ENCODE measurements at places on chromosomes 5 and 9. TPM values are rescaled to one million over a fixed set of nuclear protein-coding genes. Genes with fewer than 3 reads are reported as not detected.

Gene PCDHA6
- not detected for total RNA-seq

Gene SH3GL2
- not detected for total RNA-seq

Gene IFNA2
- not detected for total RNA-seq

GRCh38 chr5:683551-684481 lies 9.3 kb downstream of the TPPP start:
- no peaks in the 10 kb centered on the region for H3K36me3 ChIP-seq
- DNase-seq, result peak; percentile 4
- no peaks in the 10 kb centered on the region for H3K4me1 ChIP-seq
- no peak overlapping the region for H3K27ac ChIP-seq
- H3K4me3 ChIP-seq, result no peak overlapping the region

DNA sequence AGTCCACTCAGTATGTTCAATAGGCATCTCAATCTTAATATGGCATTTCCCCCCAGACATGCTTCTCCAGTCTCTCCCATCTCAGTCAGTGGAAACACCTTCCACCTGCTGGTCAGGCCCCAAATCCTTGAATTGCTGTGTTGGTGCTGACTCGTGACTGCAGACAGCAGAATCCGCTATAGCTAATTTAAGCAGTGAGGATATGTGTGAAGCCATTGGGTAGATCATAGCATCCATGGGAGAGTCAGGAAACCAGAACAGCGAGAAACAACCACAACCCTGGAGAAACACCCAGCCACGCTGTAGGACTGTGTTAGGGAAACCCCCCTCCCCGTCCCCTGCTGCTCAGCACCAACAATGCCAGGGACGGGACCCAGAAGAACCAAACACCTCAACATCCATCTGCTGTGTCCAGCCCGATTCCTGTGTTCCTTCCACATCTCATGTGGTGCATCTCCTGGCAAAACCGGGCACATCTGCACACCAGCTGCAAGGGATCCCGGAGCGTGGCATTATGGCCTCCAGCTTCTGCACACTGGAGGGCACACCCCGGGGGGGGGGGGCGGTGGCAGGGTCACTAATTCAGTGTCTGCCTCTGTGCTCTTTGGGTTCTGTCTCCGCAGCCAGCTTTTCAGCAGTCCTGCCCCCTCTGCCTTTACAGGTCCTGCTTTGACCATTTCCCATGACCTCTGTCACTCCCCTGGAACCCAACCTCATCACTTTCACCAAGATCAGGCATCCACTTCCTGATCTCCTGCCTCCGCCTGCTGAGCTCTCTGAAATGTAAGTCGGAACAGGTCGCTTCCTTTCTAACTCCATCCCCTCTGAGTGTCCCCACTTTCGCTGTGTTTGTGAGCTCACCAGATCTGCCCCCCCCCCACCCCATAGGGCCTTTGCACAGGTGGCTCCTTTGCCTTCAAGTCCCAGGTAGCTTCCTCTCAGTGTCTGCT lies 2.4 kb upstream of the PLEKHG4B start:
- H3K4me1 ChIP-seq, result peaks cover 3% of the 10 kb centered on the region
- no peak overlapping the region for H3K4me3 ChIP-seq
- DNase-seq, result no peak
- H3K27me3 ChIP-seq, result peaks cover 51% of the 10 kb centered on the region

DNA sequence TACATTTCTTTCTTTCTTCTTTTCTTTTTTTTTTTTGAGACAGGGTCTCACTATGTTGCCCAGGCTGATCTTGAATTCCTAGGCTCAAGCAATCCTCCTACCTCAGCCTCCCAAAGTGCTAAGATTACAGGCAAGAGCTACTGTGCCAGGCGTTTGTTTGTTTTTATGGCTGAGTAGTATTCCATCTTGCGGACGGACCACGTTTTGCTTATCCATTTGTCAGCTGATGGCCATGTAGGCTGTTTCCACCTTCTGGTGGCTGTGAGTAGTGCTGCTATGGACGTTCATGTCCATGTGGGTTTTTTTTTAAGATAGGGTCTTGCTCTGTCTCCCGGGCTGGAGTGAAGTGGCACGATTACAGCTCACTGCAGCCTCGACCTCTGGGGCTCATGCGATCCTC lies 2.5 kb downstream of the DOK3 start:
- H3K4me1 ChIP-seq, result peaks cover 6% of the 10 kb centered on the region
- no peaks in the 10 kb centered on the region for H3K27me3 ChIP-seq
- no peak for DNase-seq
- peak overlapping the region; percentile 5 for H3K27ac ChIP-seq

- peaks cover 6% of the 10 kb centered on the region for H3K4me1 ChIP-seq
- peaks cover 2% of the 10 kb centered on the region for H3K27me3 ChIP-seq
- H3K27ac ChIP-seq, result no peak overlapping the region
- H3K4me3 ChIP-seq, result no peak overlapping the region
- H3K36me3 ChIP-seq, result no peaks in the 10 kb centered on the region
- no peak for DNase-seq
Observed at GRCh38 chr5:102286476-102286875, 9.6 kb downstream of the SLCO4C1 start.
